ENCODE measurements at places on chromosomes 3 and 15. TPM values are rescaled to one million over a fixed set of nuclear protein-coding genes. Genes with fewer than 3 reads are reported as not detected.
A peak's percentile ranks its signal among the peaks of the same experiment; 100 is the strongest.

- DNase-seq, result peak; percentile 56
These were observed 330.7 kb upstream of the SLCO3A1 start for GRCh38 chr15:91522605-91523332.

- DNase-seq, result peak; percentile 24
These were observed 17.1 kb downstream of the CACNA2D2 start for GRCh38 chr3:50486219-50486888.

- no peak for DNase-seq
These were observed 332.2 kb upstream of the GOLIM4 start for GRCh38 chr3:168427835-168428475.

DNA sequence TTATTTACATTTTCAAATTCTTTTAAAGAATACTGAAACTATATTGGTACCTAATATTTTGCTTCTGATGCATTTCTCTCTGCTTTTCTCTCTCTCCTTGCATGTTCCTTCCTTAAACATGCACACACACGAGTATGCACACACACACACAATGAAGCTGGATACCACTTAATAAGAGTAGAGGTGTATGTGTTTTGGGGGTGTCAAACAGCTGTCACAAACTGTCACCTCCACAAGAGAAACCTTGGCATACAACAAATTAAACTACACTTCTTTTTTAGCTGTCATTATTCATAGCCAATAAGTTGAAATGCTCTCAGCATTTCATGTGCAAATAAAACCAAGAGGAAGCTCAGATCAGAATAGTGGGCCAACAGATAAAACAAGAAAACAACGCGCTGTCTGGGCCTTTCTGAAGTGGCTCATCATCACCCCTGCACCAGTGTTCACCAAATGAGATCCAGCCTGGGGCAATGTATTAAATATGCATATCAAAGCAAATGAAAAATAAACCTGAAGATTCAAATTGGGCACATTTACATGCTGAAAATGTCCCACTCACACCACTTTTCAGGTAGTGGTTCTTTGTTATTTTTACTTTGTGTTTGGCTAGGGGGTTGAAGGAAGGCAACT is 9.7 kb downstream of the MEIS2 start:
- DNase-seq, result no peak

GRCh38 chr3:145269106-145269505 is 891.9 kb downstream of the PLOD2 start:
- DNase-seq, result no peak

- DNase-seq, result peak; percentile 70
These were observed 76.0 kb downstream of the ETFA start for GRCh38 chr15:76235186-76235826.

DNA sequence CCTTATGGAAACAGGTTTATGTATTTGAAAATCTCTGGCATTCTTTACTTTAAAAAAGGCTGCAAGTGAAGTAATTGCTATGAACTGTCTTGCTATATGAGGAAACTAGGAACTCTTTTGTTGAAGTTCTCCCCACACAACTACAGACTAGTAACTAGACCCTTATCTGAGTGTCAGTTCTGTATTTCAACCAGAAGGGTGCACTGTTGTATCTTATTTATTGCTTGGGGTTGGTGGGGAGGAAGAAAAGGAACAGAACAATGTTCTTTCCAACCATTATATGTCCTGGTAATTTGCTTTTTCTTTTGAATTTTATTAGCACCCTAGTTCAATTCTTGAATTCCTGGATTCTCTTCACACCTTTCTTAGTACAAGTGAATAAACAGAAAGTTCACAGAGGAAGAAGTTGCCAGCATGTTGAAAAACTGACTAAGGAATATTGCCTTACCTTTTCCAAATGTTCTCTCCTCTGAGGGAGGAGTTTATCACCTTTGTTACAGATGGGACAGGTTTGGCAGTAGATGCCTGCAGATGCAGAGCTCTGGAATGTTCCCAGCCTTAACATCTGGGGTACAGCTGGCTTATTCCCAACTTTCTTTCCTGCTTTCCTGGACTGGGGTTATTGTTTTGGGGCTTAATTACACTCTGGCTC is 162.4 kb upstream of the CFAP20DC start:
- peak; percentile 32 for DNase-seq

GRCh38 chr3:129195731-129196256 is 12.1 kb upstream of the CNBP start:
- peak; percentile 97 for DNase-seq

- DNase-seq, result no peak
These were observed 156.8 kb downstream of the ATP10A start for GRCh38 chr15:25706176-25706955.

GRCh38 chr3:12910356-12911099 is 69.2 kb upstream of the RPL32 start:
- no peak for DNase-seq

GRCh38 chr3:37456781-37457180 is 282.4 kb upstream of the LRRFIP2 start:
- DNase-seq, result no peak

- DNase-seq, result no peak
These were observed 86.1 kb downstream of the TJP1 start for GRCh38 chr15:29736012-29736743.

GRCh38 chr3:42906070-42906847 is at the start of gene ZNF662:
Gene ZNF662 (plus strand): TSS chr3:42906142. CDS start chr3:42908115, 1,973 bp downstream.
- DNase-seq, result no peak

DNA sequence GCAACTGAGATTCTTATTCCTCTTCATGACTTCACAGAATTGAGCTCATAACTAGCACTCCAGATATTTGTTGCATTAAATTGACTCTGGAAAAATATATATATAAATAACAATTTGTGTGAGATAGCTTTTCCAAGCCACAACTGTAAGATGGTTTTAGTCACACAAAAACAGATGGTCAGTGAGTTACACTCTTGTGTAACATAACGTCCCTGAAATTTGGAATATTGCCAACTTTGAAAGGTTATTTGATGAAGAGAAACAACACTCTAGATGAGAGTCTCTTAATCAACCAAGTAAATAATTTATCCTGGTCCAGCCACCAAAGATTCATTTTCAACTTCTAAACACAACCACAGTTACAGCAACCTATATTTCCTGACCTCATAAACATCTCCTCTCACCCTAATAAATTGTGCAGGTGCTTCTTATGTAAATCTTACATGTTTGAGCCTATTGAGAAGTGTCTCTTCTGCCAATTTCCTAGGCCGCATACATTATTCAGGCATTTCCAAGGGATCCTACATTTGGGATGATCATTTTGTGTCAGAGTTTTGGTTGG is 84.9 kb upstream of the ACP3 start:
- no peak for DNase-seq

DNA sequence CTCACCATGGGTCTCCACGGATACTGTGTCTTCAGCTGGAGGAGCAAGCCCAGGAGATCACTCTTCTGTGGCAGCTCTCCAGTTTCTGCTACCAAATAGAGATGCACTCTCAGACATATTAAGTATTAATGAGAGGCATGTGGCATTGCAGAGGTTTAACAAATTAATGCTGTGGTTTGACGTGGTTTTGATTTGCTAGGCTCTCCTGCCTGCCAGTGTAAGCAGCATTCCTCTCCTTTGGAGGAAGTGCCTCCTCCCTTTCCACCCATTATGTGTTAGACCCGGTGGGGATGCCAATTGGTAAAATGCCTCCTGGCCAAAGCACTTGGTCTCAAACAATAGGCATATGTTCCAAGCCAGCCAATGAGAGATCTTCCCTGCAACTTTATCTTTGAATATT is 124.8 kb downstream of the MYLK start:
- peak; percentile 53 for DNase-seq

DNA sequence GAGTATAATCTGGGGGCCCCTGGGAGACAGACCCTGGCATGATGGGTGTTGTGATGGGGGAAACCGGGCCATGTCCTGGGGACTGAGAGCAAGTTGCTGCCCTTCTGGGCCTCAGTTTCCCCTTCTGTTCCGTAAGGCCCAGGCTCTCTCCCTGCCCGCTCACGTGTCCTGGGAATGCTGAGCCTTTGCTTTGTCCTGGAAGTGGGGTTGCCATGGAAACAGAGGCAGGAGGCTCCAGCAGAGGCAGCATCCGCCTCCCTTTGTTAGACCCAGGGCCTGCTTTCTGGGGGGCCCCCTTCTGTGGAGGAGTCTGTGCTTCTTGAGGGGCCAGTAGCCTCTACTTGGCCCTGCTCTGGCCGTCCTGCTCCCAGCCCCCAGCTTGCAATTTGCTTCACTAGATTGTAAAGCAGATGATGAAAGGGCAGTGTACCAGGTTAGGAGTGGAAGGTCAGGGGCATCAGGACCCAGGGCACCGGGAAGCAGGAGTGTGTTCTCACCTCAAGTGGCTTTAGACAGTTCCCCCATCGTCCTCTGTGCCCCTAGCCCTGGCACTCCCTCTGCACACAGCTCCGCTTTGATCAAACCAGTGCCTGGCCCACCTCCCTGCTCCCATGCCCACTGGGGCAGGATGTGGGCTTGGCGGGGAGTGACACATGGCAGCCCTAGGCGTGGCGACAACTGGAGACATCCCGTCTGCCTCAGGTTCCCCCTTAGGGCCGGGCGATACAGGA is 105.6 kb downstream of the FBLN2 start:
- DNase-seq, result no peak

GRCh38 chr3:195188426-195188927 is 82.5 kb downstream of the XXYLT1 start:
- peak; percentile 22 for DNase-seq

DNA sequence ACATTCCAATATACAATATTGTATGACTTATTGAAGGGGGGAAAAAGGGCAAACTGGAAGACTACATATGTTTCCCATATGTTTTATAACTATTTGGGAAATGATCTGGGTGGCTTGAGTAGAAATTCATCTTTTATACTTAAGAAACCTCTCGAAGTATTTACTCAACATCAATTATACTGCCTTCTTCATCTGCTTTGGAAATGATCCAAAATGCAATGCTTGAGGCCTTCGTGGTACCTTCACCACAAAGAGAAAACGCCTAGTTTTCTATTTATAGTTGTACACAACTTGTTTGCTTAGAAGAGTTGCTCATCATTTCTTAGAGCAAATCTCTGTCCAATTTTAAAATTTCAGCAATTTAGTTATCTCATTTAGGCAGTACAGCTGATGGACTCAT is 18.8 kb downstream of the ACKR4 start:
- peak; percentile 34 for DNase-seq

DNA sequence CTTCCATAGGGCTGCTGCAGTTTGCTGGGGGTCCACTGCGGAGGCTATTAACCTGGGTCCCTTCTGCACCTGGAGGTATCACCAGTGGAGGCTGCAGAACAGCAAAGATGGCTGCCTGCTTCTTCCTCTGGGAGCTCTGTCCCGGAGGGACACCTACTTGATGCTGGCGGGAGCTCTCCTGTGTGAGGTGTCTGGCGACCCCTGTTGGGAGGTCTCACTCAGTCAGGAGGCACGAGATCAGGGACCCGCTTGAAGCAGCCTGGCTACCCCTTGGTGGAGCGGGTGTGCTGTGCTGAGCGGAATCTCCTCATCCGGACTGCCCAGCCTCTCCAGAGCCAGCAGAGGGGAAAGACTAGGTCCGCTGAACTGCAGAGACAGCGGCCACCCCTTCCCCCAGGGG is 56.0 kb upstream of the CTXND1 start:
- no peak for DNase-seq

DNA sequence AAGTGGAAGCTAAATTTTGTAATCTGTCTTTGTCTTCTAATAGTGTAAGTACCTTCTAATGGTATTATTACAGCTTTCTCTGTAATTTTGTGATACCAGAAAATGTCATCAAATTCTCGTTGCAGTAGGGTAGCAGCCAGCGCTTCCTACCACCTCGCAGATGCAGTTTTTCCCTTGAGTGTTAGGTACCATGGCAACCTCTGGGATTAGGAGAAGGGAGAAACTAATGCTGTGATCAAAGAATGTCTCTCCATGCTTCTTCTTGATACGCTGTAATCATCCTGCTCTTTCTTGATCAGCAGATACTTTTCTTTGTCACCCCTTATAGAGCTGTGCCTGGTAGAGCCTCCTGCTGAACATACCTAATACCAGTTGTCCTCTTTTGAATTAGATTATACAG is 27.7 kb downstream of the SRP14 start:
- DNase-seq, result no peak

- DNase-seq, result no peak
These were observed 69.1 kb downstream of the GALK2 start for GRCh38 chr15:49239105-49239504.

- no peak for DNase-seq
These were observed 15.2 kb upstream of the MBNL1 start for GRCh38 chr3:152253514-152253913.

DNA sequence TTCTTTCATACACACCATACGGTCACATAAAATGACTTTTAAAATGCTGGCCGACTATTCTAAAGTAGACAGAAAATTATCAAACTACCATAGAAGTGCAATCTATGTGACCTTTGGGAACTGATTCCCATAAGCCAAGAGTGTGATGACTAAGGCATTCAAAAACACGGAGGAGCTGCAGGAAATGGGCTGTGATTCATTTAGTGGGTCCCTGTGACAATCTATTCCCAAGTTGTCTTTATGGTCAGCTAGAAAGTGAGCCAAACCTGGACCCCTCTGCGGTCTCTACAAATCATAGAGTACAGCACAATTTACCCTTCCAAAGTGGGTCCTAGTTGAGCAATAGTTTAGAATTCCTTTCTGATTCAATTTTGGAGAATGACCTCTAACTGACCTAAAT is 251.5 kb upstream of the CBLB start:
- peak; percentile 37 for DNase-seq

GRCh38 chr15:81777546-81777945 is 268.3 kb downstream of the MEX3B start:
- DNase-seq, result no peak

GRCh38 chr3:186143250-186143649 is 34.4 kb upstream of the ETV5 start:
- no peak for DNase-seq

DNA sequence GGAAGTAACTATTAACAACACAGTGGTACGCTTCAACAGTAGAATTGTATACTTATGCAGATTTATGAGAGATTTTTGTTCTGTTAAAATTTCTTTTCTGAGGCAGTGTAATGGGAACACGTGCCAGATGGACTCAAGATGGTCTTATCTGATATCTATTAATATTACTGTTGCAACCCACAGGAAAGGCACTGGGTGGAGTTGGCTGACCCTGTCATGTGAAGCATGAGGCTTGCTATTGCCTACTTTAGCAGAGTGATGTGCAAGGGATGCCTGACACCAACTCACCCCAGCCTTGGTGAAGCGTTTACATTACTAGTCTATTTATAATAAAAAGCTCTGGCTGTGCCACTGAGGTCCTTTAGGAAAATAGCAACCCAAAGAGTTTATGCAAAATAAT is 19.8 kb upstream of the ARNT2 start:
- no peak for DNase-seq

Gene ASB14
- not detected for total RNA-seq

Gene C3orf33
- 4.5 TPM for total RNA-seq

Gene CHRNA7
- total RNA-seq, result not detected

Gene RARRES1
- total RNA-seq, result 0.29 TPM

Gene GPR27
- total RNA-seq, result not detected

Gene COL6A5
- not detected for total RNA-seq

Gene BNC1
- total RNA-seq, result 14.9 TPM

Gene CASR
- not detected for total RNA-seq

Gene OR4F6
- not detected for total RNA-seq

Gene C3orf70
- 0.10 TPM for total RNA-seq

Gene NUSAP1
- 27.6 TPM for total RNA-seq

Gene ZIC1
- 0.47 TPM for total RNA-seq

Gene TUSC2
- 34.5 TPM for total RNA-seq

Gene TGM4
- total RNA-seq, result not detected

Data from HFFc6 (cell line).